H4 (cell line): ENCODE measurements at places on chromosomes 3 and 15. TPM values are rescaled to one million over a fixed set of nuclear protein-coding genes. Genes with fewer than 3 reads are reported as not detected.
A peak's percentile ranks its signal among the peaks of the same experiment; 100 is the strongest.

Gene A4GNT
- total RNA-seq: not detected in 2 replicates

Gene ITGB5
- total RNA-seq: 189 and 223 TPM in 2 replicates

Gene ARGFX
- not detected in 2 replicates for total RNA-seq

Gene PP2D1
- not detected in 2 replicates for total RNA-seq

Gene FEZF2
- total RNA-seq: not detected in 2 replicates

Gene OSTN
- not detected in 2 replicates for total RNA-seq

Gene DNASE1L3
- total RNA-seq: not detected in 2 replicates

Gene CCDC80
- 31.7 and 61.0 TPM in 2 replicates for total RNA-seq

Gene ZNF860
- total RNA-seq: 0.04 and 0.43 TPM in 2 replicates

Gene CISH
- 0.23 and 1.3 TPM in 2 replicates for total RNA-seq

Gene ACOX2
- 3.8 and 5.7 TPM in 2 replicates for total RNA-seq

Gene ZNF662
- 0.06 TPM in 1 of 2 replicates, not detected in the other for total RNA-seq

Gene GCSAM
- not detected in 2 replicates for total RNA-seq

GRCh38 chr3:140416666-140417065 is 261.2 kb upstream of the TRIM42 start:
- no peak for DNase-seq

DNA sequence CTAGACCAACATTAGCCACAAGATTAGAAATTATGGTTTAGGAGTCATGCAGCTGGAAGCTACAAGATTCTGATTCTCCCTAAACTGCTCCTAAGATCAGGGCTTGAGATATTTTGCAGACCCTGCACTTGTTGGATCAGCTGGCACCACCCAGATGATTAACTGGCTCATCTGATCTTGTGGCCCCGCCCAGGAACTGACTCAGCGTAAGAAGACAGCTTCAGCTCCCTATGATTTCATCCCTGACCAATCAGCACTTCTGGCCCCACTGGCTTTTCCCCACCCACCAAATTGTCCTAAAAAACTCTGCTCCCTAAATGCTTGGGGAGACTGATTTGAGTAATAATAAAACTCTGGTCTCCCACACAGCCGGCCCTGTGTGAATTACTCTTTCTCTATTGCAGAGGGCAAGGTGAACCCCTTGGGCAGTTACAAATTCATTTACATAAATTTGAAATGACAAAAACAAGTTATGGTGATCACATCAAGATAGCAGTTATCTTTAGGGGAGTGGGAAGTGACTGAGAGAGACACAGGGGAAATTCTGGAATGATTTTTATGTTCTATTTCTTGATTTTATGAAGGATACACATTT is 76.5 kb downstream of the CD200R1L start:
- peak; percentile 60 for DNase-seq

- no peak for DNase-seq
These were observed 586.9 kb upstream of the DPPA4 start for GRCh38 chr3:109924196-109924595.

GRCh38 chr3:120274739-120275167 is 10.3 kb downstream of the GPR156 start:
- DNase-seq: peak; percentile 42

DNA sequence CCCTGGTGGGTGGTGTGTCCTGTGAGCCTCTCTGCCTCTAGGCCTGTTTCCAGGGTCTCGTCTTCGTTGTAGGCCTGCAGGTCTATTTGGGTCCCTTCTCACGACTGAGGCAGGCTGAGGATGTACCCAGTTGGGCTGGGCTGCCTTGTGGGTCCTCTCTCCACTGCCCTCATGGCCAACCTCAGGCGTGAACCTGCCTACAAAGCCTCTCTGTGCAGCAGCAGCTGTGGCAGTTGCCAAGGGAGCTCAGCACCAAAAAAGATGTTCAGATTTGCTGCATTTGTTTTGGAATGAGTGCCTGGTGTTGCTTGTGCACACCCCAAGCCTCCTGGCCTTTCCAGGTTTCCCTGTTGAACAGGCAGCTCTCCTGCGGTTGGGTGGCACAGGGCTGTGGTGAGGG is 13.4 kb downstream of the KLF13 start:
- no peak for DNase-seq

GRCh38 chr3:101259485-101260341 is 60.7 kb downstream of the IMPG2 start:
- no peak for DNase-seq

- DNase-seq: no peak
These were observed 78.3 kb downstream of the ASB7 start for GRCh38 chr15:100680726-100681125.

DNA sequence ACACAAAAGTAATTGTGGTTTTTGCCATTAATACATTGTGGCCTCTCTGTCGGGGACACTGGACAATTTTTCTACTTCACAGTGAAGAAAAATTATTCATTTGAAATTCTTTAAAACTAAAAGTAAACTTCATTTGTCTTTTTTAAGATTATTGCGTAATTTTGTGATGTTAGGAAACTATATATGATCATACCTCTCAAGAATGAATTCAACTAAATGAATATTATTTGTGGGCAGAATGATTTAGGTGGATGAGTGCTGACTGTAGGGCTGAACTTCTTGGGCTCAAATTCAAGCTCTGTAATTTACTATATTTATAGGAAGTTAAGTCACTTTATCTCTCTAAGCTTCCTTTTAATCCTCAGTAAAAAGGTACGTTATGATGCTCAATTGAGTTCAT is 441.2 kb downstream of the ROBO1 start:
- no peak for DNase-seq

GRCh38 chr3:190486908-190487607 is 26.8 kb upstream of the IL1RAP start:
- DNase-seq: no peak

DNA sequence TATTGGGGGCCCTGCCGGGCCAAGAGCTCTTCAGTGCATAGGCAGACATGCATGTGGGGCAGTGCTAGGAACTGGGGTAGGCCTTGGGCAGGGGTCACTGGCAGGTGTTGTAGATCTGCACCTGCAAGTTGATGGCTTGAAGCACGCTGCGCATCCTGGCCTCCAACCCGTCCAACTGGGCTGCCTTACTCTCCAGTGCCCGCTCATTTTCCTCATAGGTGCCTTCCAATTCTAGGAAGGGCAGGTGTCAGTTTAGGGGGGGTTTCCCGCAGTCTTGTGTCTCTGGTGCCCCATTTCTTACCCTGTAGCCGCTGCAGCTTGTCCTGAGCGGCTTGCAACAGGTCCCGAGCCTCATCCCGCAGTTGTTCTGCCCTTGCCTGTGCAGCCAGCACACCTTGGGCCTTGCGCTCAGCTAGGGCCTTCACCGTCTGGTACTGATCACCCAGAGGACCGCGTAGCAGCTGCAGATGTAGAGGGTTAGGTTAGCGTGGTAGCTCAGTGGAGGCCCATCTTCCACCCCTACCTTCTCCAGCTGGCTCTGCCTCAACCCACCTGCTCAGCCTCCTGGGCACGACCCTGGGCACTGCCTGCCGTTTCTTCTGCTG is 611 bp upstream of the USP19 start:
- DNase-seq: no peak

DNA sequence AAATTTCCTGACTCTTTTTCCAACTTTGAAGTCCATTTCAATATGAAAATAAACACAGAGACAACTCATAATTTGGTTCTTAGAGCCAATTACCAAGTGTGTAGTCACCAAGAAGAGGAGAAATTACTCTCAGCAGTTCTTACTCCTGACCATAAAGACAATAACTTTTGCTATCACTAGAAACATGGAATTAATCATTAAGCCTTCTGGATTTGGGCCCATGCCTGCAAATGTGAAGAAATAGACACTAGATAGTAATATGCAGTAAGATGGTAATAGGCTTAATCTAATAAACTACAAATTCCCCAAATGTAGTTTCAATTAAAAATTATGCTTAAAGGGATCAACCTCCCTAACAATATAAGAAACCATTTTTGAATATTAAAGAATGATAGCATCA is 185.1 kb upstream of the AGTR1 start:
- DNase-seq: no peak

DNA sequence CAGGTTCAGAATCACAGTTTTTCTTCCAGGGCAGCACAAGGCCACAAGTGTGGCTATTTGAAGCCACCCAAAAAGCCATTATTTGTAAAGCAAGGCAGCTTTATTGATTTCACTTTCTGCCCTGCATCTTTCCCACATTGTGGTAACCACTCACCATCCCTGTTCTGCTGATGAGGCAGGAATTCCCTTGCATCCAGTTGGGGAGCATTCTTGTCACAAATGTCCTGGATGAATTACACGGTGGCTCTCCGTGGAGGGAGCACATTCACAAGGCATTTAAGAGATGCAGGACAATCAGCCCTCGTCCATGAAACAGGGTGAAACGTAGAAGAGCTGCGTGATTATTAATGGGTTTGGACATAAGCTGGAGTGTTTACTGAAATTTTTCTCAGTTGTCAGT is 111.2 kb downstream of the APBA2 start:
- no peak for DNase-seq

GRCh38 chr3:36543276-36543997 is 163.1 kb downstream of the STAC start:
- no peak for DNase-seq

DNA sequence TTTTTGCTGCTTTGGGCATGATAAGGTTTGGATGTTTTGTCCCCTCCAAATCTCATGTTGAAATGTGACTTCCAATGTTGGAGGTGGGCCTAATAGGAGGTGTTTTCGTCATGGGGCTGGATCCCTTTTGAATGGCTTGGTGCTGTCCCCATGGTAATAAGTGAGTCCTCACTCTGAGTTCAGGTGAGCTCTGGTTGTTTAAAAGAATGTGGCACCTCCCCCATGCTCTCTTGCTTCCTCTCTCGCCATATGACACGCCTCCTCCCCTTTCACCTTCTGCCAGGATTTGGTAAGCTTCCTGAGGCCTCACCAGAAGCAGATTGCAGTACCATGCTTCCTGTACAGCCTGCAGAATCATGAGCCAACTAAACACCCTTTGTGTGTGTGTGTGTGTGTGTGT is 255.5 kb downstream of the EPHB1 start:
- peak; percentile 1 for DNase-seq

- no peak for DNase-seq
These were observed 20.9 kb downstream of the PDE8A start for GRCh38 chr15:85002517-85002916.

- DNase-seq: peak; percentile 52
These were observed 87.8 kb downstream of the RSL24D1 start for GRCh38 chr15:55108858-55109518.

DNA sequence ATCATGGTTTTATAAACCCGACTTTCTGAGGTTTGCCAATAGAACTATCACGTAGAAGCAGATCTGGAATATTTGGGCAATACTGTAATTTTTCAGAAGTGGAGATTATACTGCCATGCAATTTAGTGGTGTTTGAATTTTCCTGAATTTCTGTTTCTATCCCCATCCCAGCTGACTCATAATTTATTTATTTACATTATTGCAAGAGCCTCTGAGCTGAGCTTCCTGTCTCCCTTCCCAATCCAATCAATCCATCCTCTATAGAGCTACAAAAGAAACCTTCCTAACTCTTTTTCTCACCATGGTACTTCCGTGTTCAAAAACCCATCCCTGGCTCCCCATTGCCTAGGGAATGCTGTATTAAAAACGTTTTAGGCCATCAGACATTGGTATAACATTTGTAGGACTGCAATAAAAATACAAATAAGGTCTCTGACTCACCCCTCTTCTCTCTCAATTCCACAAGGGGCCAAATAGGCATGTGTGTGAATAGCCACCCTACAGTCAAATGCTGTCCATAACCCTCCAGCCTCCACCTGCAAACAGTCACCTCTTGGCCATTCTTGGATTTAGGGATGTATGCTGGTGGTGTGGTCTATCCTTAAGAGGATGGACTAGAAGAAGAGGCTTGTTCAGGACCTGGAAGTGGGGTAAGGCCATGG is 190.7 kb downstream of the CD47 start:
- no peak for DNase-seq

- no peak for DNase-seq
These were observed 20.7 kb downstream of the GRIP2 start for GRCh38 chr3:14519406-14519805.

DNA sequence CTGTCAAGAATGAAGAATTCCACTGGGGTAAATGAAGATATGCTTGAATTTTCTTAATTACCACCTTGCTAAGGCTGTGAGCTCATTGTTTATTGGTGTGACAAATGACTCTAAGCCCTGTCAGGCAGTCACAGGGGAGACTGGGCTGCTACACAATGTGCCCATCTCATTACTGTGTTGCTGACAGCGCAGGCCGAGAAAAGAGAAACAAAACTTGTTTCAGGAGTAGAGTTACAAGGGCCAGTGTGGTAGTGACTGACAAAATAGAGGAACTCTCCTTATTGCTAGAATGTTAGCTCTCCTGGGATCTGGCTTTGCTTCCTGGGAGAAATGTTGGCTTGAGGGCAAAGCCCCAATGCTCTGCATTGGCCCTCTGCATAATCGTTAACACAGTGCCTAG is 130.4 kb upstream of the CRBN start:
- no peak for DNase-seq

DNA sequence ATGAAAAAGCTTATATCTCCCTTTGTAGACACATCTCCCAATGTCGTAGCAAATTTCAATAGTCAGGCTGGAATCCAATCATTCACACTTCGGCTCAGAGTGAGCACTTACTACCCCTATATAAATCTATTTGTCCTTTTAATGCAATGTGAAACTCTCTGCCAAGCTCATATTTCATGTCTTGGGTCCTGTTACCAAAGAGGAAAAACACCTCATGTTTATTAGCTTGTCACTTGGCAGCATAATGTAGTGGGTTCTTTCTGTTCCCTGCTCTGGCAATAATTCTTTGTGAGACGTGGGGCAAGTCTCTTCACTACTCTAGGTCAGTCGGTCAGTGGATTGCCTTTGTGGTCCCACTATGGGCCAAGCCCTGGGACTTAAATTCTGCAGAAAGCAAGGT is 107.1 kb downstream of the SRGAP3 start:
- no peak for DNase-seq
